Amygdala (tissue), 56 donors: ENCODE measurements at places on chromosomes 2 and 18.

DNA sequence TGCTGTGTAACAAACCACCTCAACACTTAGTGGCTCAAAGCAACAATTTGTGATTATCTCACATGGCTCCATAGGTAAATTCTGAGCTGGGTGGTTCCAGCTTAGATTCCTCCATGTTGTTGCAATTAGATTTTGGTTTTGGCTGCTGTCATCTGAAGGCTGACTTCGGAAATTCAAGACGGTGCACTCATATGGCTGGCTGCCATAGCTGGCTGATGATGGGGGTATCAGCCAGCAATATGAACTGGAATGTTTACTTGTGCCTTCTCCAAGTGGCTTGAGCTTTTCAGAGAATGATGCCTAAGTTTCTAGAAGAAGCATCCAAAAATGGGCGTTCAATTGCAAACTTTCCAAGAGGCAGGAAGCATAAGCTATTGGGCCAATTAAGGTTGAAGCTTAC, 213.1 kb downstream of the GCA start:
- DNase-seq: no peak

GRCh38 chr2:48440103-48440390, 89.9 kb upstream of the STON1 start:
- no peak for DNase-seq

DNA sequence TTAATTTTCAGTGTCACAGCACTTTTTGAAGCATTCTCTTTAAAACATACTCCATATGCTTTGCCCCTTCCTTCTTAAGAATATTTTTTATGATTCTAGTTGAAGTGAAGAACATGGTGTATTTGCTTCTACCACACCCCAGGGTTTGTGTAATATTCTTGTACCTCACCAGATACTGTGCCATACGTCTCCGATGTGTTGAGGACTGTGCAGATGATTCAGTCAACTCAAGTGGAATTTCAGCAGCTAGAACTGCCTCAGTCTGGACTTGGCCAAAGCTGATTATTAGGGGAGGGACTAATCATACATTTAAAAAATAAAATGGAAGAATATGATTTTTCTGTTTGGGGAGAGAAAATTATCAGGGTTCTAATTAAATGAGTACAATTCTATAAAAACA, 115.7 kb downstream of the MYO1B start:
- DNase-seq: no peak

- no peak for DNase-seq
These were observed 420.3 kb upstream of the POU3F3 start for GRCh38 chr2:104433657-104434056.

DNA sequence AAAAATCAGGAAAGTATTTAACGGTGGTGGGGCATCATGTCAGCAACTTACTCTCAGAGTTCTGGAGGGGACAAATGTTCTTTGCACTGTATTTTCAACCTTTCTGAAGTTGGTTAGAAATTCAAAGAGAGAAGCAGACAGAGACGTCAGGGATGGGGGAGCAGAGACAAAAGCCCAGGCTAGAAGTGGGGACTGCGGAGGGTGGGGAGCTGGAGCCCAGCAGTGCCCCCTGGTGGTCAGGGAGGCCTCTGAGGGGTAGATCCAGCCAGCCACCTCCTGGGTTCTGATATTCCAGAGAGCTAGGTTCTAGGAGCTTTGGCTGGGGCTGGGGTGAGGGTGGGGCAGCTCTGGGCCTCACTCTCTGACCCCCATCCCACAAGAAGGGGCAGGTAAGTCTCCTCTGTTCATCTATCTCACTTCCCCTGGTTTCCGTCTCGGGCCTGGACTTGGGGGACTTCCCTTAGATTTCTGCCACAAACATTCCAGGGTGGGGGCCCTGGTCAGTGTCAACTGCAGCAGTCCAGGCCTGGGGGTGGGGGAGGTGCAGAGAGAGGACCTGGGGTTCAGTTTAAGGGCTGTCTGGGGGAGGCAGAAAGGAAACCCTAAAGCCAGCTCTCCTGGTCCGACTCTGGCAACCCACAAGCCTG, 8.9 kb downstream of the TNS1 start:
- no peak for DNase-seq

DNA sequence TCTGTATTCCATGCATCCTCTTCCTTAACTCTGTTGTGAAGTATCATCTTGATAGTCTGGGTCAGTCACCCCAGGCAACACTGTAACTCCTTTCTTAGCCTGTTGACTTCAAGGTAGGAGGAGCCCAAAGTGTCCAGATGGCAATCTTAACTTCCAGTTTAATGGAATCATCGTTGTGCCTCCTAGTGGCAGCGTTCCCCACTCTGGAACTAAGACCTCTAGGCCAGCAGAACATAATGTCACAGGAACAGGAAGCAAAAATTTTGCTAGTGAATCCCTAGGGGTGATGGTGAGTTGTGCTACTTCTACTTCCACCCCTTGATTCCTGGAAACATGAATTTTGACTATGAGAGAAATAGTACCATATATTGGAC, 11.7 kb downstream of the SGPP2 start:
- DNase-seq: no peak

DNA sequence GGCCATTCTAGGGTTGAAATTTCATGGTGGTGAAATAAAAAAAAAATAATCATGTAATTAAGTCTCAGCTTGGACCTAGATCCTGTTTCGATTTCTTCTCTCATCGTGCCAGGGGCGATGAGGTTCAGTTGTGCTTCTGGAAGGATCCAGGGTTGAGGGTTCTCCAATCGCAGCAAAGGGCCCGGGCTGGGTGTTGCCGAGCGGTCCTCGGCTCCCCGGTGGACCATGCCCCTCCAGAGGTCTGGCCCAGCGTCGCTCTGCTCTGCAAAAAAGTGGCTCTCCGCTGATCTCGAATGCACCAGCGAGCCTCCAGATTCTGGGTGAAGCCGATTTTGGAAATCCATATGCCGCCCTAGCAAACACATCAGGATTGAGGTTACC, 39.0 kb downstream of the EN1 start:
- DNase-seq: no peak

GRCh38 chr2:160077912-160078810, 15.7 kb upstream of the PLA2R1 start:
- DNase-seq: no peak

DNA sequence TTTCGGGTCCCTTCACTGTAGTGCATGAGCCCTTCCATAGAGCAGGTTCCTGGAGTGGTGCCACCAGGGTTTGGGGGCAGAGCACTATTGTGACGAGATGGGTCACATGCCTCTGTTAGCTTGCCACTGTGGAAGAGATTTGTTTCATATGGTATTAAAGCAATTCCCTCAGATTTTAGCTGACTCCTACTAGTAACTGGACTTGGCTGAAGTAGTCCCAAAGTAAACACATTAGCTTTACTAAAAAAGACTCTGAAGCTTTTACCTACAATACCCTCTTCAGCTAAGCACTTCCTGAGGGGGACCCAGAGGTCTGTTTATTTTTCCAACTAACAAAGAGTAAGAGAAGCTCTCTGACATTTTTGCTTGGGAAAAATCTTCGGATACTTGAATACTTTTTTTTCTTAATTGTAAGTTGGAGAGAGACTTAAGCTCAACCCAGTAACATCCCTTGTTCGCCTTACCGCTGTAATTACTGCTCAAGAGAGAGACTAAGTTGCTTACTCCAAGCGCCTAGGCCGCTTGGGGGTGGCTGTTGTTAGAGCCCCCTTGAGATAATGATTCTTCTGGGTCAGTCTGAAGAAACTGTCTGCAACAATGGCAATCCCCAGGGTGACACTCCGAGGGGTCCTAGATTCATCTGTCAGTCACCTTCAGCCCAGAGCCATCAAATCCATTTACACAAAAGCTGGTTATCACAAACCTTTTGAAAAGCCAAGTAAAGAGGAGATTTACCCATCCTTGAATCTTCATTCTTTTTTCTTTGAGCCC, 177.4 kb downstream of the FIGN start:
- DNase-seq: no peak

GRCh38 chr2:10234409-10235094, 68.2 kb upstream of the HPCAL1 start:
- no peak for DNase-seq

DNA sequence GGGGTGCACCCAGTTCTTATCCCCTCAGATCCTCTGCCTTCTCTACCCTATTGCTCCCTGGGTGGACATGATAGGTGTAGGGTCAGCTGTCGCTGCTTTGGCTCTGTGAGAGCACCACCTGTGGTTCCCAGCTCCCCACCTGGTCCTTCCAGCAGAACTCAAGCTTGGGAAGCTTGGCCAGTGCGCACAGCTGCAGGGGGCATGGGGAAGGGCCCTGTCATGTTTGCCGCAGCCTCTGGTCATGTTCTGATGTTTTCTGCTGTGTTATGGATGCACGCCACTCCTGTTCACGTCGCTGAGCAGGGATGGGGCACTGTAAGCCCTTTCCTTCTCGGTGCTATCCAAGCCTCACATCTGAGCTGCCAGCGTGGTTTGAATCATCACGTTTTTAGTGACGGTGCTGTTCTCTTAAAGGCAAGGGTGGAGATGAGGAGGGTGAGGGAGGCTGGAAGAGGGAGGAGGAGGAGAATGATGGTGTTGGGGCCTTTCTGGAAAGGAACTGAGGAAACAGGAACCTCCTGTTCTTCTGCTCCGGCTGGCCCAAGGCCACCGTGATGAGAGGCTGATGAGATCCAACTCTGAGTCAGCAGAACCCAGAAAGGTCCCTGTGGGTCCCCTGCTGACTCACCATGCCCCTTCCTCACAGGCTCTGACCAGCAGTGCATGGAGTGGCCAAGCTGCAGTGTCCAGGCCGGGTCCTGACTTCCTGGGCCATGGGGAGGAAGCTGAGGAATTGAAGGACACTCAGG, 78.0 kb downstream of the LIPG start:
- DNase-seq: no peak

- DNase-seq: no peak
These were observed 11.6 kb downstream of the BMPR2 start for GRCh38 chr2:202387608-202388342.

DNA sequence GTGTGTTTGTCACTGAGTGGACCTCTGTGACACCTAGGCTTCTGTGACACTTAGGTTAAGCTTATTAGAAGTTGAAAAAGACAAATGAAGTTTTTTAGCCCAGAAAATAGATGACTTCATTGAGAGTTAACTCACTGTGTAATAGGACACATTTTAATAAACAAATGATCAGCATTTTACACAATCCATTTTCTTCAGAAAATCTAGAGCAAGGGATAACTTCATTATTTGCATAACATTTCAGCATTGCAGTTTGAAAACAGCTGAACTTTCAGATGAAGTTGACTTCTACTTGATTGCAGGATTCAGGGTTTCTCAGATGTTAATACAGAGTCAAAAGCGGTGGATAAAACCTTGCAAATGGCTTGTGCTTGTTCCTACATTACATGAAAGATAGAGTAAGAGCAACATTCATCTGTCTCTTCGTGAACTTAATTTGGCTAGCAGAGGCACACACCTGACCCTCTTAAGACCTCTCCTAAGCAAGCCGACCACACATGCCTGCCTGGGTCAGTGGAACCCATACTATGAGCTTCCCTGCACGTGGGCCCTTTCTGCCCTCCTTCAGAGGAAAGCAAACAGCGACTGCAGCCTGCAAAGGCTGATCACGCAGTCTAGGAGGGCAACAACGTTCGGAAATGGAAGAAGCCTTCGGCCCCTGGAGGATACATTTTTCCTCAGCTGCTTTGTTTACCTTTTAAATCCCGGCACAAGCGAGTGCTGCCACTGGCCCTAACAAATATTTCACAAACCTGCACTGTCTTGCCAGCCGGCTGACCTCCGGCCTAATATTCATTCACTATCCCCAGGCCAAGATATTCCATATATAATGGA, 16.6 kb downstream of the ITGB1BP1 start:
- no peak for DNase-seq

DNA sequence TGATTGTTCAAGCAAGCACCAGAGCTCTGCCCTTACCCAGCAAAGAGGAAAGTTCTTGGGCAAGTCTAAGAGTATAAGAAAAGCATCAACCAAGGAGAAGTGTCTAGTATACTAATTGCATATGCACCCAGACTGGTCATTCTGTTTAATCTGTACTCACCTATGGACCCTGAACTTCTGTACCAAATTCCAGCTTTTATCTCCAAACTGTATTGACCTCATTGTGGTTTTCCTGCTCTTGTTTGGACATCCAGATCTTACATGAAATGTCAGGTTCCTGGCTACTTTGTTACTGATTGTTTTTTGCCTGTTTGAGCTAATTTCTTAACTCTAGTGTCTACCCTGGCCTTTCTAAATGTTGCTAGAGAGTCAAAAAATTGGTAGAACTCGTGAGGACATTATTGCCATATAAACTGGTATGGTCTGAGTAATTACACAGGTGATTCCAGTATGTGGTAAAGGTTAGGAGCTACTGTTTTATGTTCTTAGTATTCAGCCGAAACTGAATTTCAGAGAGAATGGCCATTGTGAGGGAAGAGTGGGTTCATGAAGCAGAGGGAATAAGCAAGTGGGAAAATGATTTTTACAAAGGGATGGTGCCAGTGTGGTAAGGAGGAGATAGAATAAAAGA, 146.3 kb downstream of the HNMT start:
- DNase-seq: no peak

DNA sequence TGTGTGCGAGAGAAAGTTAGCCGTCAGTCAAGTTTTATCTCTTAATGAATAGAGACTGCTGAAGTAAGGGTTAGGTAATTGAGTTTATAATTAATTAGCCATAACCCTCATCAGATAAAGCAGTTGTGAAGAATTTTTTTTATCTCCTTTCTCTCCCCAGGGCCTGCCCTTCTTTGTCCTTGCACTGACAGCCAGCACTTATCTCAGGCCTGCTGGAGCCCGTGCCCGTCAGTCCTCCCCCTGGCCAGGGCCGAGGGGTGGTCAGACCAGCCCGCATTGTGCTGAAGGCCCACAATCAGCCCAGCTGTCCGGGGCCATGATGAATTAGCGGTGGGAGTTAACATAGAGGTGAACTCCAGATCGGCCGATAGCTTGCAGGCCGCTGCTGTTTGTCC, 315.7 kb downstream of the GBX2 start:
- no peak for DNase-seq

DNA sequence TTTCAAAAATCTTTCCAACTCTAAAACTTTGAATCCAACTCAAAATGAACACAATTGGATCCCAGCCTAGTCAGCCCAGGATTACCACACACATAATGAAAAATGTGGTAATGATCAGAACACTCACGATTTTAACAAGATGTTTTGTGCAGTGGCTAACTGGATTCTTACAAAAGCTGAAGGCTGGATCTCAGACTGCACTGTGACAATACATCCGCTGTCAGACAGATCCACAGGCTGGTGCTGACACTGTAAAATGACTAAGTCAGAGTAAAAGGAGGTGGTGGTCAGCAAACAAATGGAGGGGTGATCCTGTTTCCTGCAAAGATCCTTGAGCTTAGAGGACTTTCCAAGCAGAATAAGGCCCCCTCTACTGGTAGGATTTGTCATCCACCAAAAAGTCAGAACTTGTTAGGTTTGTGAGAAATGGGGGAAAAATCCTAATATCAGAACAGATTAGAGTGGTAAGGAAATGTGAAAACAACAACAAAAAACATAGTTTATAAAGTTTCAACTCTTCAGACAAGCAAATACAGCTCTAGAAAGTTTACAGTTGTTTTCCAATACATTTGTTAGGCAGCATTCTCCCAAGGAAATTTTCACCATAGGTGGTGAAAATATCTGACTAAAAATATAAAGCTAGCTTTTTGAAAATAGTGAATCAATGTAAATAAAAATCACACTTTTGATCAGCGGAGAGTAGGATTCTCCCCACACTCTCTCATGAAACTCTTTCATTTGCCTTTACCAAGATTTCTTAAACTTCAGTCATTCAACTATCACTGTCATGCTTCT, 211.9 kb downstream of the AGPS start:
- DNase-seq: no peak
